Activated CD8-positive, alpha-beta memory T cell treated with anti-CD3 and anti-CD28 coated beads for 1 hour (primary cell): ENCODE measurements at places on chromosomes 3 and 15.
A peak's percentile ranks its signal among the peaks of the same experiment; 100 is the strongest.

DNA sequence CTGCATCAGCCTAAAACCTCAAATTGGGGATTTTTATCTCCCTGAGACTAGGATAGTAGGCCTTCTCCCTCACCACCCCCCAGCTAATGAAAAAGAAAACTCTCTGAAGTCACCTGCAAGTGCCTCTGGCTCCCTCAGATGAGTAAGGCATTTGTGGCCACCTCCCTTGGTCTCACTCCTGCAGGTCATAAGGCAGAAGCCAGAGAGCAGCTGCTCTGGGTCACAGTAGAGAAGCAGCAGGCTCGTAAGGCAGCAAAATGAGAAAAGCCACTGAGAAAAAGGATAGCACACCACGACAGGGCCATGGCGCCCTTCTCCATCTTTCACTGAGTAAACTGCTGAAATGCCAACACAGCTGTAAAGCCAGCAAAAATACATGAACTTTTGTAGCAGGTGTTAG lies 296.7 kb upstream of the DPH6 start:
- no peak for DNase-seq

DNA sequence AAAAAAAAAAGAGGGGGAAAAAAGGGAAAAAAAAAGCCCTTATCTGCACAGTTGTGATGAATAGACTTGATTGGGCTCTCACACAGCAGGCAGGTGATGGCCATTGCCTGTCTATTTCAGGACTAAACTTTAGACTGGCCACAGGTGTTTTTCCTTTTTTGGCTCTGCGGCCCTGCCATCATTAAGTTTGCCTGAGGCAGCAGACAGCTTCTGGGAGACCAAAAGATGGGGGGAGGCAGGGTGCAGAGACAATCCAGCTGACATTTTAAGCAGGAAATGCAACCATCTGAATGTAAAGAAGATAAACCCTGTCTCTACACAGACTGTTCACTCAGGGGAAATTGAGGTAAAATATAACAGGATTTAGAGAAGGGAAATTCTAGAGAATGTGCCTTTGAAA lies 295.0 kb upstream of the KCNH8 start:
- no peak for DNase-seq

DNA sequence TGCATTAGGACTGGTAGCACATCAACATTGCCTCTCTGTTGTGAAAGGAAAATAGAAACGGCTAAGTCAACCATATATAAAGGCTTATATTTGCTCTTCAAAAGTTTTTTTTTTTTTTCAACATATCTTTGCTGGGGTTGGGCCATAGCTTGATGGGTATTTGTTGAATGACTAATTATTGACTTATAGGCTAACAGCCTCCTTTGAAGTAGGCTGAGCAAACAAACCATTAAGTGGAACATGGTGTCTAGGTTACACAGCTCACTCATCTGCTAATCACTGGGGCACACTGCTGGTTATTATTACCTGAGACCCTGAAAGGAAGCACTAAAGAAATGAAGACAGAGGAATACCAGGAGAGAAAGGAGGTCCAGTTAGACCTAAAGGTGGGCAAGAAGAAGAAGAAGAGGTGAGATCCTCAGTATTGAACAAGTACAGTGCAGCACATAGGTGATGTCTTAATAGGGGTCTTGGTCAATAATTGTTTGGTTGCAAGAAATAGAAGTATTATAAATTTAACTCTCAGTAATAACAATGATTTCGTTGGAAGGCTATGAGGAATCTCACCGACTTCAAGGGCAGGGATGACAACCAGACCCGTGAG lies 139.4 kb downstream of the RPLP1 start:
- no peak for DNase-seq

GRCh38 chr15:63232943-63233342 lies 43.5 kb downstream of the RAB8B start:
- DNase-seq: no peak

GRCh38 chr3:167054926-167055325 lies 325.2 kb downstream of the ZBBX start:
- DNase-seq: no peak

GRCh38 chr3:105930733-105931132 lies 61.9 kb upstream of the CBLB start:
- no peak for DNase-seq

DNA sequence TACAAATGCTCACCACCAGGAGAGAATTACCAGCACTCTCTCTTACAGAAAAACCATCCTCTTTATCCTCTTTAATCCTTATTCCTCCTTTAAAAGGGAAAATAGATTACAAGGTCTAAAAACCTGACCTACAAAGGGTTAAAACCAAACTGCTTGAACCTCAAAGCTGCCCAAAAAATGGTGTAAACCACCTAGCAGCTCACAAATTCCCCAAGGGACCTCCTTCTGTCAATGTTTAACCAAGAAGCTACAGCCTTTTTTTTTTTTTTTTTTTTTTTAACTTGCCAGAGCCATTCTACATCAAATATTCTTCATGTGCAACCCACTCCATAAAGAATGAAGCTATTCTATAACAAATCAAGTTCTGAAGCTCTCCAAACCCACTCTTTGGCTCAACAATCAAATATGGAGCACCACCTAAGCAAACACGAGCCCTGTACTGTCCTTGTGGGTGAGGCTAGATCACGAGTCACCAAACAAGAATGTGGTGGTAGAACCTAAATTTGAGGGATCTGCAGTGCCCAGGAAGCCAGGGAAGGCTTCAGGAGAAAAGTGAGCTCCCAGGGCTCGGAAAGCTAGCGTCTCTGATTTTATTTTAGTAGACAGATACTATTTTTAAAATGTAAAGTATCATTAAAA lies 20.1 kb downstream of the OSBPL10 start:
- DNase-seq: no peak

DNA sequence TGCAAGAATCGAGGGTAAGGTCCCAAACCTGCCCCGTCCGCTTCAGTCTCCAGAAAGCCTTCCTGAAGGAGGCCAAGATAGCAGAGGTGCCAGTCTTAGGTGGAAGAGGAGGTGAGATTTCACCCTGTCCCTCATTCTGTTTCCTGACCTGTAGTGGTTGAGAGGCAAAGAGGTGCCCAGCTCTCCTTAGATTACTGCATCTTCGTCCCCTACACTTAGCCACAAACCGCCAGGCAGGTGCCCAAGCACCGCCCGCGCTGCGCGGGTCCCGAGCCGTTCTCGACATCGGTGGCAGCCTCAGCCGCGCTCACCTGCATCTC lies 23.8 kb upstream of the POLG start:
- no peak for DNase-seq

- no peak for DNase-seq
Observed at GRCh38 chr3:119099785-119100184, 46.2 kb upstream of the TEX55 start.

DNA sequence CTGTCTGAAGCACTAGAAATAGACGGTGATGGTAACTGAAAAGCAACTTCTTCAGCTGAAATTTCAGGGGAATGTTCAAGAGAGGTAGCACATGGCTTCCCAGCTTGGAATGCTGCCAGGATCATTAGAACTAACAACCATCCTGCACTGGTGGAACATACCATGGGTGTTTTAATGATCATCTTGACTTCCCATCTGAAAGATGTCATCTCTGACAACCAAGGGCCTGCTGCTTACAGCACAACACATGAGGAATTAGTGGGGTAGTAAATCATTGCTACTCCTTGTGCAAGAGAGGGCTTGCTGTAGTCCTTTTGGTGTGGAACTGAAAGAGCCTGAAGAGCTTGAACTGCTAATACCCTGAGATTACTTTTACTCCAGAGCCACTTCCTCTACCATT lies 853.7 kb downstream of the MCTP2 start:
- no peak for DNase-seq

- DNase-seq: no peak
Observed at GRCh38 chr15:77398927-77399326, 21.0 kb downstream of the PEAK1 start.

GRCh38 chr3:52433996-52434479 lies 10.9 kb downstream of the SEMA3G start:
- DNase-seq: no peak

DNA sequence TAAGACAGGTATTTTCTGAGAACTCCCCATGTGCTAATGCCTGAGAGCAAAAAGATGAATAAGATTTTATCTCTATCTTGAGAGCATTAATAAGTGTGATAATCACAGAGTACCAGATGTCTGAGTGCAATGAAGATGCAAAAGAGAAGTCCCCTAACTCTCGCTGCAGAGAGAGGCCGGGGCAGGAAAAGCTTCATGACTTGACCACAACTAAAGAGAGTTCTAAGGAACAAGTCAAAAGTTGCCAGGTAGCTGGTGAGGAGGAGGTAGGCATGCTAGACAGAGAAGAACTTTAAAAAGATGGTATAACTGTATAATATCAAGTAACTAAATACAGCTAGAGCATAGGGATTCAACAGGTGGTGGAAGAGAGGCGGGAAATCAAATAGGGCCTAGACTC lies 28.8 kb downstream of the MTMR10 start:
- no peak for DNase-seq

DNA sequence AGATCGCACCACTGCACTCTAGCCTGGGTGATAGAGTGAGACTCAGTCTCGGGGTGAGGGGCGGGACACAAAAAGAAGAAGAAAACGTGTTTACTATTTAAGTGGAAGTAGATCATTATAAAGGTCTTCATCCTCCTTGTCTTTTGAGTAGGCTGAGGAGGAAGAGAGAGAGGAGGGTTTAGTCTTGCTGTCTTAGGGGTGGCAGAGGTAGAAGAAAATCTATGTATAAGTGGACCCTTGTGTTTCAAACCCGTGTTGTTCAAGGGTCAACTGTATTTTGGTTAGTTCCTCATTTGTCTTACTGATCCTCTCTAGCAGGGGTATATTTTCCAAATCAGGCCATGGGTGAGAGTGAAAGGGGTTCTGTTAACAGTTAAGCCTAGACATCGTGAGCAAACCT lies 40.1 kb downstream of the TRIM71 start:
- no peak for DNase-seq

- no peak for DNase-seq
Observed at GRCh38 chr3:72204452-72204851, 419.5 kb upstream of the PROK2 start.

GRCh38 chr3:61927332-61927731 lies 366.0 kb downstream of the PTPRG start:
- no peak for DNase-seq

- DNase-seq: no peak
Observed at GRCh38 chr15:48086133-48086532, 34.7 kb upstream of the SLC24A5 start.

- no peak for DNase-seq
Observed at GRCh38 chr15:31108836-31109235, 7.3 kb upstream of the TRPM1 start.

GRCh38 chr3:11794927-11795326 lies 51.8 kb downstream of the TAMM41 start:
- no peak for DNase-seq

DNA sequence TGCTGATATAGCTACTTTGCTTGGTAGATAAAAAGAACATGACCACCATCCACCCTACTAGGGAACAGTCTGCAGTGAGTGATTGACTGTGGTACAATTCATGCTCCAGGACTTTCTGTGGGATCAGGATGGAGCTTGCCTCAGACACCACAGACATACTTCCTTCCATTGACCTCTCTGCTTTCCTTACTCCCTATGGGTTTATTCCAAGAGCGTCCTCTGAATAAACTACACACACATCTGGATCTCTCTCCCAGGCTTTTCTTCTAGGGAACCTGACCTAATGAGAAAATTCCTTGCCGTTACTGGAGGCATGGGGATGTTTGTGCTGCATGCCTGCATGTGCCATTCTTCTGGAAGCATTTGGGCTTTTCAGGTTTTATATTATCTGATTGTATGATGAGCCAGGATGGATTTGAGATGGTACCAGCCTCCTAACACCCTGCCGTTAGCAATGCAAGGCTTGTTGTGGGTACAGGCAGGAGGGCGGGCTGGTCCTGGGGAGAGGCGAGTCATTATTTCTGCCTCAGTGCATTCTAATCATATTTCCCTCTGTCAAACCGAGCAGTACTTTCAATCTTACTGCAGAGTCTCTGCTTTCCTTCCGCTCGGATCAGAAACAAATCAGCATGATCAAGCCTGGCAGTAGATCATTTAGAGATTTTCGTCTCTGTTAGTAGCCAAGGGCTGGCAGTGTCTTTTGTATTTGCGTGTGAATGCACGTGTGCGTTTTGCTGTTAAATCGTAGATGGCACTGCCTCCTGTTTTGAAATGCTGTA lies 279.2 kb downstream of the PDCD6IP start:
- no peak for DNase-seq

- no peak for DNase-seq
Observed at GRCh38 chr15:101280007-101280406, 2.7 kb upstream of the SELENOS start.

GRCh38 chr3:72816862-72817355 lies 31.3 kb downstream of the SHQ1 start:
- no peak for DNase-seq

GRCh38 chr3:126672340-126672739 lies 17.4 kb upstream of the TXNRD3 start:
- DNase-seq: no peak

GRCh38 chr3:193978486-193978885 lies 157.5 kb upstream of the HES1 start:
- DNase-seq: no peak

GRCh38 chr3:196142202-196142956 lies 60.5 kb upstream of the TFRC start:
- DNase-seq: no peak

DNA sequence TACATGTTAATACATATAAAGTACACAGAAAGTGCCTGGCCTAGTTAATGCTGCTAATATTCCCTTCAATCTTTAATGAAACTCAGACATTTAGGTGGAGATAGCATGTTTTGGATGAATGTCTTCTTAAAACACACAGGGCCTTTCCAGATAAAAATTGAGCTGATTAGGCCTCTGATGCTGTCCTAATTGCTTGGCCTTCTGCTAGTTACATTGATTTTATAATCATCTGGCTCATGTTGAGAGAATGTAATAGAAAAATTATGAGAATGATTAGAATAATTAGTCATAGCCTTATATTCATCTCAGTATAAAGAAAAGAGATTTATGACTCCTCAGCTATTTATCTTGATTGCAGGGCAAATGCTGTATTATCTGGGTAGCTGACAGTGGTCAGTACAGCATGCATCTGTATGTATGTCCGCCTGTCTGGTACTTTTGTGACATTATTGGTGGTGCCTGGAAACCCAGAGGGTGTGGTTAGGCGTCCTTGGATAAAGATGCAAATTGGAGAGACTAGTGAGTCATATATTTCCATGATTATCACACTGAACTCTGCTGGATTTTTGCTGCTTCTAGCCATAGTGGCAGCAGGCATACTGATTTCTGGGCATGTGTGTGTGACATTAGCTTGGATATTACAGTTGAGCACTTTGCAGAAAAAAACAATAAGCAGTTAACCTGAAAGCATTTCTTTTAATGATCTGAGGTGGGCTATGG lies 120.8 kb downstream of the FEZF2 start:
- no peak for DNase-seq

- DNase-seq: peak; percentile 62
Observed at GRCh38 chr3:64030741-64031140, 7.4 kb upstream of the PSMD6 start.

- no peak for DNase-seq
Observed at GRCh38 chr3:60917141-60917540, 334.1 kb downstream of the FHIT start.

GRCh38 chr3:172903642-172904320 lies 153.3 kb downstream of the ECT2 start:
- no peak for DNase-seq

DNA sequence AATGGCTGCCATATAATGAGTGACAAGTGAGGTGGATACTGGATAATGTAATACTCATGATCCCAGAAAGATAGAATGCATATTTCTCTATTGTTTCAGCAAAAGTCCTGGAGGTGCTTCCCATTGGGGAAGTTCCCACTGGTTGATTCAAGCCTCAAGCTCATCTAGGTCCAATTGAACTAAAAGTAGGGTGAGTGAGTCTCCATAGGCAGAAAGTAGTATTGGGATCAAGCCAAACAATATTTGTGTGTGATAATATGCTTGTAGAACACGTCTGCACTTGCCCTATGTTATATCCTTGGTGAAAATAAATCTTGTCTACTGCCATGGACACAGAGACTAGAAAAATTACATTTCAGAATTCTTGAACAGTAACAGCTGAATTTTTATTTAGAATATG lies 14.8 kb upstream of the ZBTB20 start:
- no peak for DNase-seq
